Activated naive CD4-positive, alpha-beta T cell treated with anti-CD3 and anti-CD28 coated beads for 36 hours (primary cell): ENCODE measurements at places on chromosomes 12 and 14. TPM values are rescaled to one million over a fixed set of nuclear protein-coding genes. Genes with fewer than 3 reads are reported as not detected.
A peak's percentile ranks its signal among the peaks of the same experiment; 100 is the strongest.

The IL22 gene
- not detected for total RNA-seq

GRCh38 chr12:49515266-49515665, 23.6 kb upstream of the KCNH3 start:
- H3K27me3 ChIP-seq = no peaks in the 10 kb centered on the region
- H3K4me1 ChIP-seq = peaks cover 9% of the 10 kb centered on the region
- DNase-seq = no peak
- no peaks in the 10 kb centered on the region for H3K36me3 ChIP-seq

DNA sequence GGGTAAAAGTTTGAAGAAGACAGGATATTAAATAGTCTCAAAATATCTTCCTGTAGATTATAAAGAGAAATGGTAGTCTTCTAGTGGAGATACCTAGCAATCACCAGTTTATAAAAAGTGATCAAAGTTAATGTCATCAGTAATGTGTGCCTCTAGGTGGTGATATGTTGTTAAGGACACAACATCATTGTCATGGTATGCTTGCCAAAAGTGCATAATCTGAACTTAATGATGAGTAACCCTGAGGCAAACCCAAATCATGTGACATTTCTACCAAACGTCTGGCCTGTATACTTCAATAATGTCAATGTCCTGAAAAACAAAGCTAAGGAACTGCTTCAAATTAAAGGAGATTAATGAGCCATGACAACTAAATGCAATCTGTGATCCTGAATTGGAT, 214.7 kb downstream of the PHLDA1 start:
- H3K27me3 ChIP-seq = peaks cover 6% of the 10 kb centered on the region
- no peak overlapping the region for H3K27ac ChIP-seq
- no peak overlapping the region for H3K4me3 ChIP-seq
- H3K36me3 ChIP-seq = no peaks in the 10 kb centered on the region

DNA sequence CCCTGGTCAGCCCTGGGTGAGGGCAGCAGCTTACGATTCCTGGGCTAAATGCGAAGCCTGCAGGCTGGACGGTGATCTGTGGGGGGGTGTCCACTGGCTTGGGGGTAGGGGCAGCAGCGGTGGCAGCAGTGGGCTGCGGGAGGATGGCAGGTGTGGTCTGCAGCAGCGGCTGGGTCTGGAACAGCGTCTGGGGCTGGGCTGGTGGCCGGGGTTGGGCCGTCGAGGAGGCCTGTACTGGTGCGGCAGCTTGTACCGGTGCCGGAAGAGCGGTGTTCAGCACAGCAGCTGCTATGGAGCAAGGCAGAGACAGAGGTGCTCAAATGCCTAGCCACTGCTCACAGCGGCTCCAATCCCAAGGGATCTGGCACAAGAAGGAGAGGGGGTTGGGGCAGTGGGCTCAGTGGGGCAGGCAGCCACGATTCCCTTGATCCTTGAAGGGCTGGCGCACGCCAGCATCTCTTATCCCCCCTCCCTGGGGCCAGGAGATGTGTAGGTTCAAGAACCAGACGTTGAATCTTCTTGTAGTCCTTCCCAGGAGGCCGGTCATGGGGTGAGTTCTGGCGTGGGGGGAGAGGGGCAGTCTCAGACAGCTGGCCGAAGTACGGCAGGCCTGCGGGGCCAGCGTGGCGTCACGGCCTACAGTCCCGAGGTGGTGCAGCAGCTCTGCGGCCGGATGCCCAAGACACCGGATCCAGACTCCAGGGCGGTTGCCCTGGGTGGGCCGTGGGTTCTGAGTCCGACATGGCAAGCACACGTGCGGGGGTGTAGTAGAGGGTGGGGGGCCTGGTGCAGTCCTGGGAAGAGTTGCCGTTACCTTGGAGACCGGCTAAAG, 19.9 kb downstream of the POU6F1 start:
- no peak overlapping the region for H3K4me3 ChIP-seq
- no peaks in the 10 kb centered on the region for H3K27me3 ChIP-seq
- peaks cover 5% of the 10 kb centered on the region for H3K4me1 ChIP-seq
- no peak for DNase-seq

The SMIM41 gene
- total RNA-seq = not detected

The KLRB1 gene
- total RNA-seq = not detected

- no peak overlapping the region for H3K27ac ChIP-seq
- no peaks in the 10 kb centered on the region for H3K36me3 ChIP-seq
- peaks cover 3% of the 10 kb centered on the region for H3K4me1 ChIP-seq
These were observed 28.5 kb upstream of the SRGAP1 start for GRCh38 chr12:63816031-63816430.

The FIGNL2 gene
- total RNA-seq = 0.25 TPM

- peaks cover 1% of the 10 kb centered on the region for H3K36me3 ChIP-seq
- no peak overlapping the region for H3K4me3 ChIP-seq
- H3K27me3 ChIP-seq = peaks cover 4% of the 10 kb centered on the region
- H3K27ac ChIP-seq = no peak overlapping the region
- no peaks in the 10 kb centered on the region for H3K4me1 ChIP-seq
- no peak for DNase-seq
These were observed 218.5 kb downstream of the PHETA1 start for GRCh38 chr12:111150360-111150759.

DNA sequence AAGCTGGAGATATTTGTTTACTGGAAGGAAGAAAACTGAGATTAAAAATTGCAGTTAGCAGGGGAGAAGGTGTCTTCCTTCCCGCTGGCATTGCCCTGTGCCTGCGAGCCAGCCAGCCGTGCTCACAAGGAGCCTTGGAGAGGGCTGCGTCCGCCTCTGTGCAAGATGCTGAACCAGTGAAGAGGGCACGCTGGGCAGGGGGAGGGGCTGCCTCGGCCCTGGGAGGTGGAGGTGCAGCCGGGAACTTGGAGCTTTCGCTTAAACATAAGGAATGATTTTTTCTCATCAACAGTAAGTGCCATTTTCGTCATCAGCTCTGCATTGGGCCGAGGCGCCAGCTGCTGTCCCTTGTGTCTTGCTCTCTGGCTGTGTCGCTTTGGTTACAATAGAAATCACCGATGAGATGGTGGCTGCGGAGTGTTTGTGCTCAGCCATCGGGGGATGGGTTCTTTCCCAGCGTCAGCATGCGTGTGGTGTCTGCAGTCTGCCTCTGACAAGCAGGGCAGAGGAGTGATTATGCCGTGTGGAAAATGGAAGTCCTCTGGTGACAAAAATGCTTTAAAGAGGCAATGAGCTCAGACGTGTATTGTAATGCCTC, 97.3 kb downstream of the ESR2 start:
- H3K27ac ChIP-seq = no peak overlapping the region
- H3K4me1 ChIP-seq = peaks cover 30% of the 10 kb centered on the region
- H3K36me3 ChIP-seq = peaks cover 3% of the 10 kb centered on the region
- peak overlapping the region; percentile 61 for H3K4me3 ChIP-seq

- no peak overlapping the region for H3K4me3 ChIP-seq
- H3K36me3 ChIP-seq = no peaks in the 10 kb centered on the region
- peaks cover 10% of the 10 kb centered on the region for H3K27me3 ChIP-seq
- DNase-seq = no peak
- H3K4me1 ChIP-seq = no peaks in the 10 kb centered on the region
These were observed 67.2 kb upstream of the FAM181A start for GRCh38 chr14:93859957-93860356.

GRCh38 chr12:12600659-12601058, 11.0 kb upstream of the CREBL2 start:
- DNase-seq = no peak
- no peaks in the 10 kb centered on the region for H3K4me1 ChIP-seq
- no peaks in the 10 kb centered on the region for H3K36me3 ChIP-seq
- no peak overlapping the region for H3K27ac ChIP-seq

DNA sequence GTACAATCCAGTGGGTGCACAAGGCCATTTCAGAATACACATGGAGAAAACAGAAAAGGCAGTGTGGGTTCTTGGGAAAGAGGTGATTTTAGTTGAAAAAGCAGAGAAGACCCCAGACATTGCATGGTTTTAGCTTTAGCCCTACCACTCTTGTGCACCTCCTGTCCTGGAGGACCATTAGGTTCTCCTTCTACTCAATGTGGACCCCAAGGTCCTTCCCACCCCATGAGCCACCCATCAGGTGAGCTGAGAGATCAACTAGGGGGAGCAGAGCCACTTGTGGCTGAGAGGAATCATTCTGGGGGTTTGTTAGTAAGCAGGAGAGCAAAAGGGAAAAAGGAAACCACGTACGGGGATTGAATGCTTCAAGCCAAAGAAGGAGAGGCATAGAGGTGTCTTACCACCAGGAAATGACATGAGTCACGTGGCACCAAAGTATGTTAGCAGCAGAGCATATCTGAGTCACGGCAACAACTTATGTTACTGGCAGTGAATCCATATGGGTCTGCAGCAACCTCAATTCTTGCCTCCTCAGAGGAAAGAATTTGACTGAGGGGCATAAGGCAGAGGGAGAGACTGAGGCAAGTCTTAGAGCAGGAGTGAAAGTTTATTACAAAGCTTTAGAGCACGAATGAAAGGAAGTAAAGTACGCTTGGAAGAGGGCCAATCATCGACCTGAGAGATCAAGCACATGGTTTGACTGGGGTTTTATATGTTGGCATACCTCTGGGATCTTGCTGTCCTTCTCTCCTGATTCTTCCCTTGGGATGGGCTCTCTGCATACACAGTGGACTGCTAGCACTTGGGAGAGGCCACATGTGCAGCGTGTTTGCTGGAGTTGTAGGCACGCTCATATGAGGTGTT, 73.9 kb downstream of the HSD17B6 start:
- H3K4me3 ChIP-seq = peak overlapping the region; percentile 32
- H3K27me3 ChIP-seq = no peaks in the 10 kb centered on the region
- DNase-seq = peak; percentile 79
- no peaks in the 10 kb centered on the region for H3K36me3 ChIP-seq
- peak overlapping the region; percentile 54 for H3K27ac ChIP-seq
- H3K4me1 ChIP-seq = peaks cover 17% of the 10 kb centered on the region

The WNT5B gene
- total RNA-seq = not detected

The ATN1 gene
- total RNA-seq = 22.2 TPM

DNA sequence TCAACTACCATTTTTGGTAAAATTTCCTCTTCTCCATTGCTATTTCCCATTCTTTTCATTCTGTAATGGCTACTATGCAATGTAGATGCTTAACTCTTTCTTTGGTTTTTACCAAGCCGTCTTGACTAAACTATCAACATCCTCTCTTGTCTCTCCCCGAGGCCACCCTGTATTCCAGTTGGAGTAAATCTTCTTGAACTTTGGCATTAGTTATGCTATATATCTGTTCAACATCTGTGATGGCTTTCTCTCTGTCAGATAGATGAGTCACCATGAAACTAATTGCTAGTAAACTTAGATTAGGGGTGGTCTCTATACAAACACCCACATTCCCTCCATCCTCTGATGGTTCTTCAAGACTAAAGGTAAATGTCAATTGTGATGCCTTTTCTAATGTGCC, 63.4 kb downstream of the LMO3 start:
- H3K4me3 ChIP-seq = no peak overlapping the region
- no peaks in the 10 kb centered on the region for H3K4me1 ChIP-seq
- no peaks in the 10 kb centered on the region for H3K36me3 ChIP-seq
- H3K27ac ChIP-seq = no peak overlapping the region
- no peak for DNase-seq

- no peak overlapping the region for H3K4me3 ChIP-seq
- DNase-seq = no peak
- no peaks in the 10 kb centered on the region for H3K36me3 ChIP-seq
- peaks cover 20% of the 10 kb centered on the region for H3K27me3 ChIP-seq
- H3K27ac ChIP-seq = no peak overlapping the region
- peaks cover 4% of the 10 kb centered on the region for H3K4me1 ChIP-seq
These were observed 26.9 kb downstream of the TMEM233 start for GRCh38 chr12:119620490-119620889.

DNA sequence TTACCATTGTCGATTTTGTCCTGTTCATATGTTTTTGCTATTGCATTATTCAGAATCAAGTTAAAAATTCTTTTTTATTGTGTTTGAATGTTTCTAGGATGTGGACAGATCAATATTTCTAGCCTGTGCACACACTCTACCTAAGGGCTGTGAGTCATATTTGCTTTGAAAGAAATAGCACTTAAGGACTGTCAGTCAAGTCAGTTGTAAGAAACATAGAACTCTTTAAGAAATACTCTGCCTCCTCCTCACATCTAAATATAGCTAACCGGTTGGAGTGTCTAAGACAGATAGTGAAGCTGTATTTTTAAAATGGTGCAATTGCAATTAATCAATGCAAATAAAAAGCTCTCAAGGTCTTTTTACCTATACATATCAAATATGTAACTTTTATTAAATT, 17.9 kb upstream of the MGST1 start:
- DNase-seq = no peak
- no peaks in the 10 kb centered on the region for H3K27me3 ChIP-seq
- H3K27ac ChIP-seq = no peak overlapping the region
- H3K36me3 ChIP-seq = no peaks in the 10 kb centered on the region
- no peaks in the 10 kb centered on the region for H3K4me1 ChIP-seq
- H3K4me3 ChIP-seq = no peak overlapping the region

DNA sequence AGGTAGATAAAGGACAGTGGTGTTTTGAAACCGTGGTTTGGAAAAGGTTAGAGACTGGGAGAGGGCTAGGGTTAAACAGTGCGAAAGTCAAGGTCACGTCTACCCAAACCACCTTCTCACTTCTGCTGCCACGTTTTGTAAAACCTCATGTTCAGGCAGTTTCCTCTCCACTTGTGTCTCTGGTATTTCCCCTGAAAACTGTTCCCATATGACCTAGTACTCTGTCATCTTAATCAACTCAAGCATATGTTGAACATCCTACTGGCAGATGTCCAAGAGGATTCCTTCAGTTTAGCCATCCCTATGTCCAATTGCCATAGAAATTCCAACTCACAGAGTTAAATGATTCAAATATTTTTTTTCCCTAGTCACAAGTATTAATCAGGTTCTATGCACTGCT, 17.4 kb downstream of the CLEC4C start:
- no peak overlapping the region for H3K27ac ChIP-seq
- H3K4me3 ChIP-seq = no peak overlapping the region
- no peaks in the 10 kb centered on the region for H3K27me3 ChIP-seq

GRCh38 chr14:91005716-91006115, 54.7 kb downstream of the RPS6KA5 start:
- H3K27me3 ChIP-seq = no peaks in the 10 kb centered on the region
- H3K36me3 ChIP-seq = no peaks in the 10 kb centered on the region
- DNase-seq = no peak
- H3K4me1 ChIP-seq = peaks cover 35% of the 10 kb centered on the region

DNA sequence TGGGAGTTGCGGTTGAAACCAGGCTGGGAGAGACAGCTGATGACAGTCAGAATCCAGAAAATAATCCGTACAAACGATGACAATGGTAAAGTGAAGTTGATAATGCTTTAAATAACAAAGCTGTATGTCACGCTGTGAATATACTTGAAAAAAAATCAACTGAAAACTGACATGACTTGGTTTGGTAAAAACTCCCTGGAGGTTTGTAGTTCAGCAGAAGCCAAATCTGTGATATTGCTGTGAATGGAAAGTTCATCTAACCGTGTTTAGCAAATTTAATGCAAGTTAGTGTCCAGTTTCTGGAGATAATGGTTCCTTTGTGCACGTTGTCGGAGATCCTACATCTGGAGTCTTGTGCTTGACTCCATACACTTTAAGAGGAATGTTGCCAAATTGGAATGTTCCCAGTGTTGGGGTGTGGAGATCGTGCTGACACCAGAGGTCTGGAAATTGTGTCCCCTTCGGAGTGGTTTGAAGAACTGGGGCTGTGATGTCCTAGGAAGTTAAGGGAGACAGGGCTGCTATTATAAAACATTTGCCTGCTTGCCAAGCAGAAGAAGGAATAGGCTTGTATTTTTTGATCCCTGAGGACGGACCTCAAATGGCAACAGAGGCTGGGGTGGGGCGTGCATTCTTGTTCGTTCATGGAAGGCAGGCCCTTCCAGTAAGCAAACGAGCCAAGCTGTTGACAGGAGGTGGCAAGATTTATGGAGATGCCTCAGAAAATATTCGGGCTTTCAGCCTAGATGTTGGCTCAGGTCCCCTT, 30.6 kb downstream of the PPFIBP1 start:
- H3K36me3 ChIP-seq = no peaks in the 10 kb centered on the region
- no peak overlapping the region for H3K27ac ChIP-seq
- no peak overlapping the region for H3K4me3 ChIP-seq
